HAP-1 (cell line): ENCODE measurements at places on chromosomes 6 and 20.

DNA sequence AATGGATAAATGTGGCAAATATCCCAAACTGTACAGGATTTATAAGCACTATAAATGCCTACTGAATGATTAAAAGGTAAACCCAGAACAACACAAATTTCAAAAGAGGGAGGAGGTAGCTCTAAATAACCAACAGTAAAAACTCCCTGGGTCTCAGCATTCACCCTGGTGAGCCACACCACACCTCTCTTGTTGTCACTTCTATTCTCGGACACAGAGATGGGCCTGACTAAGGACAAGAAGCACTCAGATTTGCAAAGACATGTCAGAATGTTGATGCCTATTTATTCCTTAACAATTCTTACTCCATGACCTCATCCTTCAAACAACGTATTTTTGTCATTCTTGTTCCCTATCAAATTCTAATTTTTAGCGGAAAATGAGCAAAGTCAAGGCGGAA lies 14.7 kb downstream of the TNFRSF21 start:
- DNase-seq: no peak

DNA sequence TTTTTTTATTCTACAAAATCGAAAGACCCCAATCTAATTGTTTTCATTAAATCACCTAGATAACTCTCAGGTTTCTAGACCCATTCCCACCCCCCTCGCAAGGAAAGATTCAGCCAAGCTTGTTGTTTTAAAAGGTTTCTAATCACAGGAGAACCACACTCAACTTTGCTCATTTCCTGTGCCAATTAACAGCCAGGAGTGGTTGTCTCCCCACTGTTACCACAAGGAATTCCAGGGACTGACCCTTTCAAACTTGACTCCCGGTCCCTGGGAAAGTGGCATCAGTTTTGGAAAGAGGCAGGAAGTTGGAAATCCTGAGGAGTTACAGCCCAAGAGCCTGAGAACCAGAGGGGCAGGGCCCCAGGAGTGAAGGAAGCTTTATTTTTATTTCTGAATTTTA lies 561.3 kb upstream of the JAG1 start:
- no peak for DNase-seq

DNA sequence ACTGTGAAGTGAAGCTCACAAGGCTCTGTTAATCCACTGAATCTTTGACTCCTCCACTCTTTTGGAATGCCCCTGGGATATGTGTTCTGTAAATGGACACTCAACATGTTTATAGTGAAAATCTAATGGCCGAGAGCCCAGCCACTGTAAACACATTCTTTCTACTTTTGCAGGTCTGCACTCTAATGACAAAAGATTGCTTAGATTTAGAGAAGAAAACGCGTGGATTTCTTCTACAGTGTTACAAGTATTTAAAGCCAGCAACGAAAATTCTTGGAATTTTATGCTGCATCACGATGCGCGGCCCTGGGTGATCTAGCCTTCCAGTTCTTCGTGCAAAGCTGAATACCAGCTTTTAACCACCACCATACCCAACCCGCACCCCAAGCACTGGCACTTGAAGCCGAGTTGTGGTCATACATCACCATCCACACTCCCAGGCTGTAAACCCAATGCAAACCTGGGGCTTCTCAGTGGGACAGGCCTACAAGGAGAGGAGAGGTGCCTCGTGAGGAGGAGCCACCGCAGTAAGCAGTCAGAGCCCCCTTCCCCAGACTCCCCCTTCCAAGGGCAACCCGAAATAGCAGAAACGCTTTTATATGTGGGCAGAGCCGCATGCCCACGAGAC lies 3.7 kb upstream of the FOXO3 start:
- peak; percentile 28 for DNase-seq

GRCh38 chr6:144895313-144896278 lies 610.5 kb downstream of the UTRN start:
- no peak for DNase-seq

DNA sequence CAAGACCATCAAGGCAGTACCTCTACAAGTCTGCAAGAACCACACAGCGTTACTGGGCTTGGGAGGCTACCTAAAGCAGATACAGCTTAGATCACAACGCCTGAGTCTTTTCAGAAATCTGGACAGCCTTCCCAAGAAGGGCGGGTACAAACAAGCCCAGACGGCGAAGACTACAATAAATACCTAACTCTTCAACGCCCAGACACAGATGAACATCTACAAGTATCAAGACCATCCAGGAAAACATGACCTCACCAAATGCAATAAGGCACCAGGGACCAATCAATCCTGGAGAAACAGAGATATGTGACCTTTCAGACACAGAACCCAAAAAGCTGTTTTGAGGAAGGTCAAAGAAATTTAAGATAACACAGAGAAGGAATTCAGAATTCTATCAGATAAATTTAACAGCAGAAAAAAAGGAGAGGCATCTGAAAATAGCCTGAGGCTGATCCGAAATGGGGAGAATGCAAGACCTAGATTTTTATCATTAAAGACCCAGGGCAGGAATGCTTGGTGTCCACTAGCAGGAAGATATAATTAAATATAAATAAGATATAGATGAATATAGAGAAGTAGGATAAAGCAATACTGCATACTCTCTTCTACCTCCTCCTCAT lies 131.7 kb upstream of the COL21A1 start:
- no peak for DNase-seq

DNA sequence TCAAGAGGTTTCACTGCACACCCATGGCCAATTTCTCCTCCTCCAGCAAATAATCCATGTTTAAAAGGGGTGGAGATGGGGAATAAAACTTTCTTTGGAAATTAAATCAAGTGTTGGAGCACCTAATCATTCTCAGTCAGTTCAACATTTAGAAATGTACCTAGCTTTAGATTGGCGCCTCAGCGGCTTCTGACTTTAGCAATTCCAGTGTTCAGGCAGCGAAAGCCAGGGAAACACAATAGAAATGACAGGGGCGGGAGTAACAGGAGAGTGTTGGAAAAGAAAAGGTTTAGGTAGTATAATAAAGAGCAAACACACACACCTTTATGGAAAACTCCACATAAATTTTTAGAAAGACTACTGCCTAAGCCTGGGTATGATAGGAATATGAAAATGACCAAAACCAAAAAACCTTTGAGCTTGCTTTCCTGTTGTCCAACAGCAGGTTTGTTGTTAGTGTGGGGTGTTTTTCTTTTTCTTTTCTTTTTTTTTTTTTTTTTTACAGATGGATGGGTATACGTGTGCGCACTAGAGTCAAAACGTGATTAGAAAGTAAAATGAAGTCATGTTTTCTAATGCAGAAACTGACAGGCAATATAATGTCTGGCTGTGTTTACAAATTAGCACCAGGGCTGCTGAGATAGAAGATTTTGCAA lies 7.7 kb downstream of the TFAP2A start:
- DNase-seq: peak; percentile 35

GRCh38 chr20:52747845-52748284 lies 224.3 kb upstream of the TSHZ2 start:
- DNase-seq: peak; percentile 5

GRCh38 chr6:167350275-167350696 lies 25.4 kb downstream of the TTLL2 start:
- no peak for DNase-seq

- no peak for DNase-seq
Measured at GRCh38 chr6:156832231-156832647, 55.1 kb downstream of the ARID1B start.

GRCh38 chr20:24953621-24954133 lies 4.6 kb downstream of the CST7 start:
- DNase-seq: no peak

DNA sequence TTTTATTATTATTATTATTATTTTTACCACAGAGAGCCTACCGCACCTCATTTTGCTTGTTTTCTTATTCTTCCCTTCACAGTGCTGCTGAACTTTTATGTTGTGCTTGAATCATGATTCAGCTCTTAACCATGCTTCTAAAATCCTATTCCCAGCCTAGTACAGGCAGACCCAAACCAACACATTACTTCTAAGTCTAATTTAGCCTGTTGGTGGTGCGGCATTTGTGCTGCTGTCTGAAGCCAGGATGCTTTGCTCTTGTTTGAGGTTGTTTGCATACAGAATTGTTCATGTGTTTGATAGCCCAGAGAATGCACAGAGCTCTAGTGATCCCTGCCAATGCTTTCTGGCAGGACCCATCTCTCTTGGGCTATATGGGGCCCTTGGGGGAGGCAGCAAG lies 213.5 kb upstream of the KCNG1 start:
- no peak for DNase-seq

- no peak for DNase-seq
Measured at GRCh38 chr6:78489874-78490273, 377.5 kb upstream of the IRAK1BP1 start.

DNA sequence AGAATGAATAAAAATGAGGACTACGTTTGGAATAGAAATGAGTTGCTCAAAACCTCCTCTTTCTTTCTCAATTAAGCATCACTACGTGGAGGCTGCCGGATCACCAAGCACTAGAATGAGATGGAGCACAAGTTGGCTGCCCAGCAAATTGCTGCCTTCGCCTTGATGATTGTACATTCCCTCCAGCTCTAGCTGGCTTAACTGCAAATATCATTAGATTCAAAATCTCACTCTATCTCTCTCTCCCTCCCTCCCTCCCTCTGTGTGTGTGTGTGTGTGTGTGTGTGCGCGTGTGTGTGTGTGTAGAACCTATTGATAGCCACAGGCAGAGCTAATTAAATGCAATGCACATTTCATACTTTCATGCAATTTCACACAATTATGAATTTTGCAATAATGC lies 310.7 kb upstream of the CDH4 start:
- no peak for DNase-seq

DNA sequence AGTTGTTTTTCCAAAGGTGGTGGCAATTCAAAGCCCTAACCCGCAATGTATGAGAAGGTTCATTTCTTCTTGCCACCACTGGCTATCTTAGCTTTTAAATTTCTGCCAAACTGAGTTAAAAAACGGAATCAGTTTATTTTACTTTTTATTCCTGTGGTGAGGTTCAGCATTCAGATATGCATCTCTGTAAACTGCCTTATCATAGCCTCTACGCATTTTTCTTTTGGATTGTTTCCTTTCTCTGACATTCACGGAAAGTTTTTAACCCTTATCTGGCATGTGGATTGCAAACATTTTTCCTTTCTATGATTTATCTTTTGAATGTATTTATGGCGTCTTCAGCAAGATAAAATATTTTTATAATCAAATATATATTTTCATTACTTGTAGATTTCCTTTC lies 37.7 kb downstream of the AK9 start:
- no peak for DNase-seq

GRCh38 chr20:5650280-5650691 lies 99.9 kb upstream of the SHLD1 start:
- no peak for DNase-seq

DNA sequence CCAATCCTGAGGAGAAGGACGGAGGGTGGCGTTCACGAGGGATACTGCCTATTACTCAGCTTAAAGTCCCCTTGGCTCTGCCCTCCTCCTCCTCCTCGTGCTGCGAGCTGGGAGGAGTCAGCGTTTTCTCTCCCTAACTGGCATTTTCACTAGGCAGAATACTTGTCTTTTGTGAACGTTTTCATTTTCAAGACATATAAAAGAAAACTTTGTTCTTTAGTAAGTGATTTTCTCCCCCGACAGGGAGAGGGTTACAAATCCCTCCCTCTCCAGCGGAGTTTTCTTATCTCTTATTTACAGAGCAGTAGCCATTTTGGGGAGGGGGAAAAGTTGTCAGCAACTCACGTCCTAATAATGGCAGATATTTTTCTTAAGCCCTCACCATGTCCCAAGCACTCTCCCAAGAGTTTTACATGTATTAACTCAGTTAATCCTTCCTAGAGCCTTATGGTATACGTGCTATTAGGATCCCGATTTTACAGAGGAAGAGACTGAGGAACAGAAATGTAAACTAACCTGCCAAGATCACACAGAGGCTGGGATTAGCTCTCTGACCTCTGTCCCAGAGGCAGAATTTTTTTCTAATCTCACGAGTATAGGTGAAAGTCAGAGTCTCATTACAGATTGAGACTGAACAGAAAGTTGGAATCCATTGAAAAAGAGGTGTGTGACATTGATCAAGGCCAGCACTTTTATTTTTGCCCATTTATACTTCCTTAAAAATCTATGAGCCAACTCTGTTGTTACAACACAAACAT lies 30.0 kb upstream of the ZNF217 start:
- DNase-seq: peak; percentile 79

DNA sequence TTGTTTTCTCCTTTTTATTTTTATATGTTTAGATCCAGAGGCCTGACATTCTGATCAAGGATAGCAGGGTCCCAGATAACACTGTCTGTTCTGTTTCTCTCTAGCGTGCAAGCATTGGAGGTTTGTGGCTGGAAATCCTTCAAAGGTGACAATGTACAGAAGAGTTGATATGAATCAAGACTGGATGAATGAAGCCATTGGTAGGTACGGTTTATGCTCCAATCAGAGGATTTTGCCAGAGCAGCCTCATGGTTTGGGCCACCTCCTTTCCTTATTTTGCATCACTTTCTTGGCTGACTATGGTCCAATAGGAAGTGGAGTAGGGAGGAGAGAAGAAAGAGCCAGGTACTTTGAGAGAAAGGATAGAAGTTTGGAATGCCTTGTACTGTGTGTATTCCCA lies 484.8 kb upstream of the JAG1 start:
- no peak for DNase-seq

DNA sequence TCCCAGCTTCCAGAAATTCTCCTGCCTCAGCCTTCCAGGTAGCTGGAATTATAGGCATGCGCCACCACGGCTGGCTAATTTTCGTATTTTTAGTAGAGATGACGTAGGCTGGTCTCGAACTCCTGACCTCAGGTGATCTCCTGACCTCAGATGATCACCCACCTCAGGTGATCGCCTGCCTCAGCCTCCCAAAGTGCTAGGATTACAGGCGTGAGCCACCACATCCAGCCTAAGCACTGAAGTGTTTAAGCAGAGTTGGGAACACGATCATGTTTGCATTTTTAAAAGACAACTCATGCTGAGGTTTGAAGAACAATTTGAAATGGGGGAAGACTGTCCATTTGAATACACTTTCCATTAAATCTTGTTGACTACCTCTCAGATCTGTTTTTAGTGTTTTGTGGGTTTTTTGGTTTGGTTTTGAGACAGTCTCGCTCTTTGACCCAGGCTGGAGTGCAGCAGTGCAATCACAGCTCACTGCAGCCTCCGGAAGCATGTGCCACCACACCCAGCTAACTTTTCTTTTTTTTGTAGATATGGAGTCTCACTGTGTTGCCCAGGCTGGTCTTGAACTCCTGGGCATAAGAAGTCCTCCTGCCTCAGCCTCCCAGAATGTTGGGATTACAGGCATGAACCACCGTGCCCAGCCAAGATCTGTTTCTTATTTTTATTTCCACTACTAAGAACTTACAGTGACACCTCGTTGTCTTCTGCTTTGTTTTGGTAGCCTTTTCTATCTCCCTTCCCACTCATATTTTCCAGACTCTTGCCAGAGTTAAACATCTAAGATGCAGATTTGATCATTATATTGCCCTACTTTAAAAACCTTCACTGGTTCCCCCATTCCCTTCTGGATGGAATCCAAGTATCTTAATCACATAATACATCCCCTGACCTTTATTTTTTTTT lies 5.5 kb downstream of the CASP8AP2 start:
- no peak for DNase-seq

GRCh38 chr6:158707821-158708195 lies 58.0 kb downstream of the SYTL3 start:
- no peak for DNase-seq

- no peak for DNase-seq
Measured at GRCh38 chr6:169641461-169642085, 60.3 kb downstream of the WDR27 start.
